ENCODE measurements at places on chromosomes 2 and 18.

GRCh38 chr18:44682871-44683221, 2.2 kb downstream of the SETBP1 start:
- DNase-seq: peak; percentile 23

- peak; percentile 47 for DNase-seq
Observed at GRCh38 chr18:54444319-54444914, 86.7 kb downstream of the C18orf54 start.

GRCh38 chr2:41859615-41860514, 188.0 kb upstream of the PKDCC start:
- no peak for DNase-seq

DNA sequence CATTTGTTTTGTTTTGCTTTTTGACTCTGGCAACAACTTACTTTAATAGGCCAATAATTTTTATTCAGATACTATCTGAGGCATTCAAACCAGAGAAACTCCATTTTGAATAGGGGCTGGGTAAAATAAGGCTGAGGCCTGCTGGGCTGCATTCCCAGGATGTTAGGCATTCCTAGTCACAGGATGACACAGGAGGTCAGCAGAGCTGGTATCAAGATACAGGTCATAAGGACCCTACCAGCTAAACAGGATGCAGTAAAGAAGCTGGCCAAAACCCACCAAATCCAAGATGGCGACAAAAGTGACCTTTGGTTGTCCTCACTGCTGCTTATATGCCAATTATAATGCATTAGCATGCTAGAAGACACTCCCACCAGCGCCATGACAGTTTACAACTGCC, 102.2 kb upstream of the XPO1 start:
- DNase-seq: no peak

DNA sequence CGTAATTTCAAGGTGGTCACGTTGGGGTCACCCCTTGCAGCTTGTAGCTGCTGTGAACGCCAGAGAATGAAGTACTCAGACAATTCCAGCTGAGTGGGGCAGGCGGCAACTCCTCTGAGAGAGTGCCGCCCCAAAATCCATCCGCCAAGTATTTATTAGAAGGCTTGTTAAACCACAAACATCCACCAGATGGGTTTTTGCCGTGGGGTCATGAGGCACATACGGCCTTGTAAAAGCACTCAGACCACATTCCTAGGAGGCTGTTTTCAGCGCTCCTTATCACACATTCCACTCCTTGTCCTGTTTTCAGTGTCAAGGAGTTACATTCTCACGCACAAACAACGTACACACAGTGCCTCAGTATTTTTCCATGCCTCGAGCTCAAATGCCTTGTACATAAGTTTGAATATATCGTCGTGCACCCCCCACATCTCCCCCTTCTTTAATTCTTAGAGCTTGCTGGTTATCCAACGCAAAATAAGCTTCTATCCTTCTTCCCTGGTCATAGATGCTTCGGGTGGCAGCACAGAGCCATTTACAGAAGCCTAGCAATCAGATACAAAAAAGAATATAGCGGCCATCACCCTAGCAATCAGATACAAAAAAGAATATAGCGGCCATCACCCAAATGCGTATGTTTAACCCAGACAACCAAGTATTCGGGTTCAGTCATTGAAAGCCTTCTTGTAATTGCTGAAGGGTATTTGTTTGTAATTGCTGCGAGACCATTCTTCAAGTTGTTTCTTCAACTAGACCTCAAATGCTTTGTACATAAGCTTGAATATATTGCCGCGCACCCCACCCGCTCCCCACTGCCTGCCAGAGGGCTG, 7.3 kb downstream of the ALPP start:
- DNase-seq: no peak

- DNase-seq: no peak
Observed at GRCh38 chr2:214676421-214677089, 132.9 kb downstream of the BARD1 start.
